Activated B cell treated with CpG ODN at 0.5 μM for 24 hours (primary cell): ENCODE measurements at places on chromosomes 3 and 15. TPM values are rescaled to one million over a fixed set of nuclear protein-coding genes. Genes with fewer than 3 reads are reported as not detected.

Gene CNTN3
- not detected in 2 replicates for total RNA-seq

Gene CSPG4
- not detected in 2 replicates for total RNA-seq

Gene GRIP2
- not detected in 2 replicates for total RNA-seq

Gene ITPKA
- 0.18 TPM in 1 of 2 replicates, not detected in the other for total RNA-seq

Gene GOLGA6L7
- not detected in 2 replicates for total RNA-seq

Gene C3orf22
- not detected in 2 replicates for total RNA-seq

Gene PPM1L
- total RNA-seq = 5.8 and 6.6 TPM in 2 replicates

Gene CIDEC
- not detected in 2 replicates for total RNA-seq

Gene ZBTB20
- 76.2 and 91.2 TPM in 2 replicates for total RNA-seq

Gene ARHGAP31
- 23.7 and 26.0 TPM in 2 replicates for total RNA-seq

Gene DNASE1L3
- 7.2 and 8.1 TPM in 2 replicates for total RNA-seq

Gene PCSK6
- total RNA-seq = 0.78 and 1.1 TPM in 2 replicates

Gene STRIT1
- total RNA-seq = not detected in 2 replicates

Gene BFSP2
- total RNA-seq = 0.34 and 1.3 TPM in 2 replicates

Gene BMF
- 353 and 376 TPM in 2 replicates for total RNA-seq

Gene RHOV
- 0.27 TPM in 1 of 2 replicates, not detected in the other for total RNA-seq

Gene SLC2A2
- total RNA-seq = not detected in 2 replicates

Gene TXNRD3
- total RNA-seq = 0.51 and 0.76 TPM in 2 replicates

Gene LRRC31
- total RNA-seq = not detected in 2 replicates

DNA sequence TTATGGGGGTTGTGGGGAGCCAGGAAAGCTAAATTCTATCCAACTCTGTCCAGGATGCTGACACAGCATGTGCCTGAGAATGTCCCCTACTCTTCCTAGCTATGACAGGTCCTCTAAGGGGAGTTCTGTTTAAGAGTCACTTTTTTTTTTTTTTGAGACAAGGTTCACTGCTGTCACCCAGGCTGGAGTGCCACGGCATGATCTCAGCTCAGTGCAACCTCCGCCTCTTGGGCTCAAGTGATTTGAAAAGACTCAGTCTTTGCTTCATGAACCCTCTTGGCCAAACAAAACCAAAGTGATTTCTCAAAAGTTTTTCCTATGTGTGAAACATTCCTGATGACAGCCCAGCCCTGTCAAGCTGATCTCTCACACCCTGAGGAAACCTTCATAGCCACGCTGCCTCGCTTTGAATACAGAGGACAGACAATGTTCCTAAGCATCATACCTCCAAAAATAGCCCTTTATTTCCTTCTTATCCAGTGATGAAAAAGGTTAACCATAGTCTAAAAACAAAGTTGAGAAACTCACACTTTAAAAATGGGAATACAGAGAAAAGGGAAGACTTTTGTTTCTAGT lies 105.5 kb upstream of the PROK2 start:
- DNase-seq = no peak

GRCh38 chr3:68089572-68090011 lies 435.2 kb upstream of the SUCLG2 start:
- DNase-seq = no peak

GRCh38 chr15:88799341-88799740 lies 3.9 kb upstream of the ACAN start:
- no peak for DNase-seq

DNA sequence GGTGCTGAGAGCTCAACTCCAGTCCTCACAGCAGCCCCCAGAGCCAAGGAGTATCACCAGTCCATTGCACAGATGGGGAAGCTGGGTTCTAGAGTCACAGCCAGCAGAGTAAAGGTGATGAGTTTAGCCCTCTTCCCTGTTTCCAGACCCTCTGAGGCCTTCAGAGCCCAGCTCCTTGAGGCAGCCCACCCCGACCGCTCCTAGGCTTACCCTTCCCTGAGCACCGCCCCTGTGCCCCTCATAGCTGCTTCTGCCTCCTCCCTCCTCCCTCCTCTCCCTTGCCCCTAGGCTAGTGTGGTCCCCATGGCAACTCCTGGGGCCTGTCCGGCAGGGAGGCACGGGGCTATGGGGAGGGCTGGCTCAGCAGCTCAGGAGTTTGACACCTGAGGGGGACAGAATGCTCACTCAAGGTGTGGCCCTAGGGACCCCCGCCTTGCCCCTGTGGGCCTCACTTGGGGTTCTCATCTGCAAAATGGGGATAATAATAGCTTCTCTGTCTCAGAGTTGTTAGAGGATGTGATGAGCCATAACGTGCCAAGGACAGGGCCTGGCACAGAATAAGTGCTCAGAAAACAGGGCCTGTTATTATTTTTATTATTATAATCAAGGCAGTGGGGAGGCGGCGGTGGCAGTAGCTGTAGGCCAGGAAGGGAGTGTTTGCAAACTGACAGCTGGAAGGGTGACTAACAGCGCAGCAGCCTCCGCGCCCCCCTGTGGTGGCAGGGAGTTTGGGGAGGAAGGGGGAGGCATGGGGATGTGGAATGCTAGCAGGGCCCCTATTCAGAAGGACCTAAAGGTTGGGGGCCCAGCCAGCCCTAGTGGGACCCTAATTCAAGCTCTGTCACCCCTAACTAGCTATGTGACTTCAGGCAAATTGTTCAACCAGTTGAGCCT lies 11.5 kb downstream of the CSK start:
- no peak for DNase-seq

DNA sequence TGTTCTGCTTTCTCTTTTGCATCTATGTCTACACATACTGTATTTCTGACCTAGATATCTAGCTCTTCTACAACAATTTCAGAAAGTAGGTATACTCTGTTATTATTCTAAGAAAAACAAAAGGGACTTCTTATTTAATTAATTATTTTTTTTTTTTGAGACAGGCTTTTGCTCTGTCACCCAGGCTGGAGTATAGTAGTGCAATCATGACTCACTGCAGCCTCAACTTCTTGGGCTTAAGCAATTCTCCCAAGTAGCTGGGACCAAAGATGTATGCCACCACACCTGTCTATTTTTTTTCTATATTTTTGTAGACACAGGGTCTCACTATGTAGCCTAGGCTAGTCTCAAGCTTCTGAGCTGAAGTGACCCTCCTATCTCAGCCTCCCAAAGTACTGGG lies 130.6 kb downstream of the MBNL1 start:
- no peak for DNase-seq

GRCh38 chr3:52291508-52292181 lies 4.0 kb downstream of the GLYCTK start:
- DNase-seq = peak; percentile 57

DNA sequence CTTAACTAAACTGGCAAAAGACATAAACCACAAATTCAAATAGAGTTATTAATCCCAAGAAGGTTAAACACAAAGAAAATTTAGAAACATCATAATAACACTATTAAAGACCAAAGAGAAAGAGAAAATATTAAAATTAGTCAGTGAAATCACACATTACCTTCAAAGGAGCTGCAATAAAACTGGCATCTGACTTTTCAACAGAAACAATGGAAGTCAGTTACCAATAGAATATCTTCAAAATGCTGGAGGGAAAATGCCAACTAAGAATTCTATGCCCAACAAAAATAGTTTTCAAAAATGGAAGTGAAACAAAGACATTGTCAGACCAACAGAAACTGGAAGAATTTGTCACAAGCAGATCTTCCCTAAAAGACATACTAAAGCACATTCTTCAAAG lies 68.7 kb upstream of the RNF7 start:
- DNase-seq = no peak

DNA sequence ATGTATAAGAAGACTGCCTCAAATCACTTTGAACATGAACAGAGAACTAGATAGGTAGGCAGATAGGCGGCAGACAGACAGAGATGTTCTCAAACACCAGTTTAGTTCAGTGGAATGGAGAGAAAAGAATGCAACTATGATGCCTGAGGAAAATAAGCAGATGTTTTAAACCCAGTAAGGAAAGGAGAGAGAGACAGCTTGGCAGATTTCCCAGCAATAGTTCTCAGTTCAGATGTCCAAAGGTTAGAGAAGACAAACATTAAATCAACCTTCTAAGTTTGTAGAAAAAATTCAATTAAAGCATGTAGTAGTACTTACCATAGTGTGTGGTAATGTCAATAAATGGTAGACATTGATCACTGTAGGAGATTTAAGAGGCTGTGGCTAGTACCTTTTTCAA lies 209.6 kb upstream of the PFN2 start:
- DNase-seq = no peak

GRCh38 chr3:137990427-137990826 lies 19.5 kb upstream of the CLDN18 start:
- DNase-seq = no peak

- DNase-seq = no peak
These were observed 73.3 kb upstream of the PYGO1 start for GRCh38 chr15:55661428-55661827.

DNA sequence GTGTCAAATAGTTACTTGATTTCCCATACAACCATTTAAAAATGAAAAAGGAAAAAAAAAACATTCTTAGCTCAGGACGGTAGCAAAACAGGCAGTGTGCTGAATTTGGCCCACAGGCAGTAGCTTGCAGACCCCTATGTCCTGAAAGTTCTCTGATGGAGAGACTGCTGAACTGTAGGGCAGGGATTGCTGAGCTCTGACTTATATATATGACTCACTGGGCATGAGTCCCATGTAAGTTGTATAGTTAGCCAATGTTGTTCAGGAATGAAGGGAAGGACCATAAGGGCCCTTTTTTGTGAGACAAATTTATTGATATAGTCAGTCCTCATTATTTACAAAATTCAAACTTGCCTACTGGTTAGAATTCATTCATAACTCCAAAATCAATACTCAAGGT lies 36.9 kb upstream of the FRMD4B start:
- no peak for DNase-seq

- no peak for DNase-seq
These were observed 28.1 kb downstream of the ZNF589 start for GRCh38 chr3:48268936-48269561.

- no peak for DNase-seq
These were observed 278.0 kb downstream of the SUCLG2 start for GRCh38 chr3:67376416-67376815.

DNA sequence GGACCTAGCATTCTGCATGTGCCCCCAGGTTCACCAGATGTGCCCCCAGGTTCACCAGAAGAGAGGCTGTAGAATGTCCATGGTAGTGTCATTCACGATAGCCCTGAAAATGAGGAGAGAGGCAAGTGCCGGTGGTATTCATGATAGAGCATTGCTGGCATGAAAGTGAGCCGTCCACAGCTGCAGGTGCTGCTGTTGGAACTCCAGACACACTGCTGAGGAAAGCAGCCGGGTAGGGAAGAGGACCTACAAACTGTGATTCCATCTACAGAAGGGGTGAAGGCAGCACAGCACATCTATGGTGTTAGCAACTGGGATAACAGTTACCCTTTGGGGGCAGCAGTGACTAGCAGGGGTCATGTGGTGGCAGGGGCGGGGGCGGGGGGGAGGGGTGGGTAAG lies 125.0 kb upstream of the PLXNA1 start:
- DNase-seq = no peak

DNA sequence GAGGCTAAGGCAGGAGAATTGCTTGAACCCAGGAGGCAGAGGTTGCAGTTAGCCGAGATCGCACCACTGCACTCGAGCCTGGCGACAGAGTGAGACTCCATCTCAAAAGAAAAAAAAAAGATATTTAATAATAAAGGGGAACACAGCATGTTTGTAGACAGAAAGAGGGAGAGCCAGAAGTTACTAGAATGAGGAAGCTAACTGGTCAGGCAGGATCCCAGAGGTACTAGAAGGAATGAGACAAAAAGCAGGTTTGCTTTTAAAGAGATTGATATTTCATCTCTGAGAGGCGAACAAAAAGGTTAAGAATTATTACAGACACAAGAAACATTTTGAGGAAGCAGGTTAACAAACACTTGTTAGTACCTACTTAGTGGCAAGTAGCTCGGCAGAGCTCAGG lies 9.2 kb downstream of the CD200R1 start:
- DNase-seq = no peak

- DNase-seq = no peak
These were observed 98.5 kb upstream of the TSC22D2 start for GRCh38 chr3:150309557-150309956.

DNA sequence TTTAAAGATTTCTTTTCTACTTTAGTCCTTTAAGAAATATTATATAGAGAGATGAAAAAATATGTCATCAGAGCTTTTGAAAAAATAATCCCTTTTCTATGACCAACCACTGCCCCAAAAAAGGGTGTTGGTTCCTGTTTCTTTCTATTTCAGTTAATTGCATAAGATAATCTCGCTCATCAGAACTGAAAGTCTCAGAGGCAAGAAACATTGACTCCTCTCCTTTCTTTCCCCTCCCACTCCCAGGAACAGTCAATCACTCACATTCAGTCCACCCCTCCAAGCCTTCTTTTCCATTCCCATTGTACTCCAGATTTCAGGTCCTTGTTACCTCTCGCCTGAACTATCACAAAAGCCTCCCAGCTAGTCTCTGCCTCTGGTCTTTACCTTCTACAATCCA lies 153.7 kb upstream of the ABI3BP start:
- no peak for DNase-seq

DNA sequence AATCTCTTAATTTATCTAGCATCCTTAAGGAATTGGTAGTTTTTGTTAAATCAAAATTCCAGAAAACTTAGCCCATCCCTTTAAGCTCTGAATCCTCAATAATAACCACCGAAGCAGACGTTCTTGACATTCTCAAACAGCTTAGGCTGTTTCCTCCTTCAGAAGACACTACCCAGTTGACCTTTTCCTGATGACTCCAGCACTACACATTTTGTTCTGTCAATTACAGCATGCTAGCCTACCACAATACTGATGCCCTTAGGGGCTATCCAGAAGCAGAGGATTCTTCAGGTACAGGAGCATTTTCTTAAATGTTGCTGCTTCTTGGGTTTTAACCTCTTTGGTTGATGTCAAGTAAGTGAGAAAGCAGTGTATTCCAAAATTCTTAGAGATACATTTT lies 33.4 kb downstream of the ETV5 start:
- DNase-seq = no peak

- no peak for DNase-seq
These were observed 34.4 kb downstream of the SYNM start for GRCh38 chr15:99139276-99139675.

- DNase-seq = no peak
These were observed 25.5 kb upstream of the PDHB start for GRCh38 chr3:58459160-58459559.

DNA sequence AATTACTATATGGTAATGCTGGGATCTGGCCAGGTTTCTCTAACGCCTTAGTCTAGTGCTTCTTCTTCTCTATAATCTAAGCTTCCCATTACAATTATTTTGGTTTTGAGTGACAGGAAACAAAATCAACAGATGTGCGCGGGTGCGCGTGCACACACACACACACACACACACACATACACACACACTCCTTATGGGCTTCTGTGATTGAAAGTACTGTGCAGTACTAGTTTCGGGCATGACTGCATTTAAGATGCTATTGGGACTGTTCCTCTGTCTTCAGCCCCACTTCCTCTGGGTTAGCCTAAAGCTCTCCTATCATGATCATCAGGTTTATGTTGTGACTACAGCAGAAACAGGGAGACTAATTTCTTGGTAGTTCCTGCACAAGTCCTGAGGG lies 32.2 kb downstream of the EPHB1 start:
- DNase-seq = no peak

- no peak for DNase-seq
These were observed 524.7 kb downstream of the PYDC2 start for GRCh38 chr3:191985691-191986090.
